ENCODE measurements at places on chromosomes 6 and 20. TPM values are rescaled to one million over a fixed set of nuclear protein-coding genes. Genes with fewer than 3 reads are reported as not detected.

- DNase-seq = no peak
Measured at GRCh38 chr6:98047164-98047563, 764.1 kb upstream of the MMS22L start.

GRCh38 chr6:117985916-117986315, 78.9 kb downstream of the SLC35F1 start:
- DNase-seq = no peak

- peak; percentile 20 for DNase-seq
Measured at GRCh38 chr20:58308680-58309527, 611 bp upstream of the RAB22A start.

DNA sequence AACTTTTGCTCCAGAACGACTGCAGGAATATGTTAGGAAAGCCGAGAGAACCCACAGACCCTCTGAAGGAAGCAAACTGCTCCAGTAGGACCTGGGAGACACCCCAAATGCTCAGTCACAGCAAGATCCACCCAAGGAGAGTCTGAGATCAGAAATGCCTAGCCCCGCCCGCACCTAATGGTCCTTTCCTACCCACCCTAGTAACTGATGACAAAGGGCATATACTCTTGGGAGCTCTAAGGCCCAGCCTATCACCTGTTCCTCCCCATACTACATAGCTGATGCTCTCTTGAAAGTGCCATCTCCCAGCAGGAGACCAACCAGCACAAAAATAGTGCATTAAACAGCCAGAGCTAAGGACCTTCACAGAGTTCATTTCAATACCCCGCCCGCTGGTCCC, 67.6 kb downstream of the CD2AP start:
- DNase-seq = no peak

GRCh38 chr20:45905505-45906079, 6.4 kb downstream of the PLTP start:
- no peak for DNase-seq

DNA sequence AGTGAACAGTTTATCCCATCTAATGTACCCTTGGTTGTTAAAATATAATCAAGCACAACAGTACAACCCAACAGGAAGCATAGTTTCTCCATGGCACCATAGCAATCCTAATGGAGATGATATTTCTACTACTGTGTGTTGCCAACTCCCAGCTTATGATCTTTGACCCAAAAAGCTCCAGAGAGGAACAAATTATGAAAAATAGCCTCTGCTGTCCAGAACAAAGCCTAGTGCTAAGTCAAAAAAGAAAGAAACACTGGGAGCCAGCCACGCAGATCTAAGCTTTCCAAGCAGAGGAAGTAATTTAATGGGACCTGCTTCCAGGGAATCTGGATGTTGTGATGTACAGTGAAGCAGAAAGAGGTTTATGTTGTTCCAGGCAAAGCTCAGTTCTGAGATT, 52.2 kb upstream of the TASP1 start:
- DNase-seq = no peak

- DNase-seq = peak; percentile 41
Measured at GRCh38 chr20:37194621-37195417, 15.5 kb upstream of the MROH8 start.

GRCh38 chr6:119482850-119483285, 133.3 kb upstream of the MAN1A1 start:
- no peak for DNase-seq

Gene PDE7B
- total RNA-seq = 4.4 TPM

Gene GPR63
- 0.71 TPM for total RNA-seq
